ENCODE measurements at places on chromosomes 6 and 20. TPM values are rescaled to one million over a fixed set of nuclear protein-coding genes. Genes with fewer than 3 reads are reported as not detected.

Gene BPIFB2
- total RNA-seq, result not detected

Gene AARS2
- total RNA-seq, result 21.6 TPM

Gene HFE
- total RNA-seq, result 0.32 TPM

Gene RHAG
- total RNA-seq, result not detected

Gene UBE2C
- 142 TPM for total RNA-seq

Gene MOXD1
- total RNA-seq, result not detected

Gene RNF8
- 28.5 TPM for total RNA-seq

Gene SOX18
- 1.1 TPM for total RNA-seq

Gene C20orf141
- total RNA-seq, result not detected

Gene PXT1
- 0.27 TPM for total RNA-seq

Gene PSMA7
- total RNA-seq, result 434 TPM

Gene C6orf163
- 1.1 TPM for total RNA-seq

Gene EPPIN
- total RNA-seq, result not detected

Gene SEL1L2
- total RNA-seq, result not detected

Gene CTCFL
- total RNA-seq, result not detected

Gene SRMS
- total RNA-seq, result not detected

Gene SLC44A4
- 0.18 TPM for total RNA-seq

Gene COL21A1
- not detected for total RNA-seq

Gene FAM184A
- 2.6 TPM for total RNA-seq

Gene SSTR4
- total RNA-seq, result not detected

Gene OCSTAMP
- total RNA-seq, result not detected

Gene HDGFL1
- total RNA-seq, result not detected

Gene WASF1
- 2.3 TPM for total RNA-seq

Gene MAS1L
- not detected for total RNA-seq

Gene CAP2
- total RNA-seq, result not detected

Gene CALHM6
- total RNA-seq, result 9.7 TPM

Gene KIF25
- not detected for total RNA-seq

Gene MARCKS
- total RNA-seq, result 0.28 TPM

Gene DNMT3B
- 3.4 TPM for total RNA-seq

Gene ZKSCAN8
- 20.8 TPM for total RNA-seq

Gene CRYBG1
- total RNA-seq, result 27.6 TPM

Gene PRKN
- total RNA-seq, result 0.51 TPM

Gene FGD2
- 0.64 TPM for total RNA-seq

Gene MEI4
- not detected for total RNA-seq

Gene MUCL3
- total RNA-seq, result not detected

Gene PPP1R3G
- total RNA-seq, result 0.16 TPM

Gene CNKSR3
- 0.11 TPM for total RNA-seq

Gene KCNK5
- 41.5 TPM for total RNA-seq

Gene PRRT1
- not detected for total RNA-seq

Gene FAM209A
- 1.7 TPM for total RNA-seq

Gene ALDH8A1
- total RNA-seq, result 1.1 TPM

Gene RNF144B
- 5.7 TPM for total RNA-seq

Gene UTRN
- total RNA-seq, result 54.6 TPM

Gene GUCA1A
- 0.18 TPM for total RNA-seq

Gene TREML2
- total RNA-seq, result 3.7 TPM

Gene PDE7B
- 27.6 TPM for total RNA-seq

Gene RFX6
- total RNA-seq, result not detected

Gene ARHGAP18
- 6.6 TPM for total RNA-seq

Gene CRIP3
- total RNA-seq, result 0.34 TPM

Gene OPN5
- total RNA-seq, result not detected

Gene TP53INP2
- 4.8 TPM for total RNA-seq

Gene PDE10A
- total RNA-seq, result not detected
